ENCODE measurements at places on chromosomes 2 and 18.
A peak's percentile ranks its signal among the peaks of the same experiment; 100 is the strongest.

GRCh38 chr2:189268763-189269162, 89.2 kb upstream of the COL5A2 start:
- DNase-seq: no peak

DNA sequence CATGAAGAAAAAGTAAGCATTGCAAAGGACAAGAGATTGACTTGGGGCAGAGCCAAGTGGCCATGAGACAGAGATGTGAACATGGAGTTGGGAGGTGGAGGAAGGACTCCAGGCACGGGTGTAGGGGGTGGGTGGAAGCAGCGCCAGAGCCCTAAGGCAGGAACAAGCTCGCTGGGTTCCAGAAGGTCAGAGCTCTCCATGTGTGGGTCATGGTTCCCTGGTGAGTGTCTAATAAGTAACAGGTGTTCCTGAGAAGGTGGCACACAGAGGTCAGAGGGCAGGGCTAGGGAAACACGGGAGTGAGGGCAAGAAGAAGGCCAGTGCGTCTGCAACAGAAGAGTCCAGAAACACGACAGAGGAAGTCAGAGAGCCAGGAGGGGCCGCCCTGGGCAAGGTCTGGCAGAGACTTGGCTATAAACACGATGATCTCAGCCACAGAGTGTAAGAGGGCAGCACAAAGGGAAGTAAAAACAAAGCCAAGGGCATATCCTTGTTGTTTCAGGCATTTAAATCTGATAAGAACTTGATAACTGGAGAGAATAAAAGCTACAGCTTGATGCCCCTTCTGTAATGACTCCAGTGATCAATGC, 260.8 kb downstream of the TGIF1 start:
- no peak for DNase-seq

DNA sequence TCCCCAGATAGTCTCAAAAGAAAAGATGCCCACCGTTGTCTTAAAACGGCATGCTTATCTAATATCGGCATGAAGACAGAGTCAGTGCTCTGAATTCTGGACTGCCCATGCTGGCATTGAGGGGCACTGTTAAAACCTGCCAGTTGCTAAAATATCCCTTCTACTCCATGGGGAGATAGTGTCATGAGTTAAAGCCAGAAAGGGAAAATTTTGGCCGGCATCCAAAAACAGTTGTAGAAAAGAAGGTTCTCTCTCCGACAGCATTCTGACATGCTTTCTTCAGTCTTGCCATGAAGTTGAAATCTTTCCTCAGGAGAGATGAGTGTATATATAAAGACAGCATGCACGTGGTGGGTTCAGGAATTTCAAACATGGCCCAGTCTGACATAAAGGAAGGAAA, 401.3 kb upstream of the PIK3C3 start:
- DNase-seq: no peak

DNA sequence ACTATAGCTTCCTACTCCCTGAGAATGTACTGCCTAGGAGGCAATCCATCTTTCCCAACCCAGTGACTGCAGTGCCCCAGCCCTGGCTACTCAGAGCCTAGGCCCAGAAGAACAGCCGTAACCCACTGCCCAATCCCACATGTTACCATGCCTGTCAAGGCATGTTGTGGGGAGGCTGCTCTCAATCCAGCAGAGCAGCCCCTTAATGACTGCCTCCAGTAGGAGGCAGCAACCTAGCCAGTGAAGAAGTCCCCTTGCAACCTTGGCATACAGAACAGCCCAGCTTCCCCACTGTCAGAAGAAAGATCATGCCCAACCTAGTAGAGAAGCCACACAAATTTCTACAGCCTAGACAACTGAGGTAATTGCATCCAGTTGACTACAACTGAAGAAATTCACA, 44.2 kb upstream of the CDH7 start:
- no peak for DNase-seq

GRCh38 chr18:49560624-49561288, 1.1 kb upstream of the LIPG start:
- DNase-seq: peak; percentile 4

DNA sequence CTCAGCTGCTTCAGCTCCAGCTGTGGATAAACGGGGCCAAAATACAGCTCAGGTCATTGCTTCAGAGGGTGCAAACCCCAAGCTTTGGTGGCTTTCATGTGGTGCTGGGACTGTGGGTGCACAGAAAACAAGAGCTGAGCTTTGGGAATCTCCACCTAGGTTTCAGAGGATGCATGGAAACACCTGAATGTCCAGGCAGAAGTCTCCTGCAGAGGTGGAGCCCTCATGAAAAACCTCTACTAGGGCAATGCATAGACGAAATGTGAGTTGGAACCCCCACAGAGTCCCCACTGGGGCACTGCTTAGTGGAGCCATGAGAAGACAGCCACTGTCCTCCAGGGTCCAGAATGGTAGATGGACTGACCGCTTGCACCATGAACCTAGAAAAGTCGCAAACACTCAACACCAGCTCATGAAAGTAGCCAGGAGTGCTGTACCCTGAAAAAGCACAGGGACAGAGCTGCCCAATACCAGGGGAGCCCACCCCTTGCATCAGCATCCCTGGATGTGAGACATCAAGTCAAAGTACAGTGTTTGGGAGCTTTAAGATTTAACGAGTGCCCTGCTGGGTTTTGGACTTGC, 147.9 kb upstream of the SOX11 start:
- no peak for DNase-seq

- DNase-seq: no peak
Measured at GRCh38 chr2:209946539-209946938, 55.9 kb upstream of the RPE start.

DNA sequence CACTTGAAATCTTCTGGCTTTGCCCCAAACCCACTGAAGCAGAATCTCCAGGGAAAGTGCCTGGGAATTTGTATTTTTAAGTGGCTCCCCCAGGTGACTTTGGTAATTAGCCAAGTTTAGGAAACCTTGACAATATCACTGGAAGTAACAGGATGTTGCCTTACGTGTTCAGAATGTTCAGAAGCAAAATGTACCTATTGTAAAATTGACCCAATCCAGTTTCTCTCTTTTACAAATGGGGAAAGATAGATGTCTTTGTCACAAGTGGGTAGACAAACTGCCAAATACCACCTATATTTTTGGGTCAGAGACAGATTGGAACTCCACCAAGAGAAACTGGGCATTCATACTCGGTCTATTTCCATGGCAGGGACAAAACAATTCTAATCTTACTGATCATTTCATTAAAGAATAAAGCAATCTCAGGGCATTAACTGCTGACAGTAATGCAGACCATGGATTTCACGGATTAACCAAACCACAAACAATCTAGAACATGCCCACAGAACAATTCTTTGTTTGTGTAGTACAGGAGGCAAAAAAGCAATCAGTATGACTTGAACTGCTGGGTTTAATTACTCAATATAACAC, 255.8 kb downstream of the ERBB4 start:
- DNase-seq: no peak

DNA sequence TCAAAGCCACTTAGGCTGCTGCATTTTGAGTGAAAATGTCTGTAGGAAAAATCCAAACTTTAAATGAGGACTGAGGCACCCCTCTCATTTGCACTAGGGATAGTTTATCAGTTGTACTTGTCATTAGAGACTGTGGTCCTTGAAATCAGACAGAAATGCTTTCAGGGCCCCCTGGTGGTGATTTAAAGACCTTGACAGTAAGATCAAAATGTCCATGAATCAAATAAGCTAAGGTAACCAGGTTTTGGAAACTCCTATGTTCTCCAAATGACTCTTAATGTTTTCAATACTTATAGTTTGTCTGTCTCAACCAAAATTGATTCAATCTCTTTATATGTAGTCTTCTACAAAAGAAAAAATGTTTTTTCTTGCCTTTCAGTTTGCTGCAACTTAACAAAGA, 28.8 kb upstream of the DDX18 start:
- peak; percentile 24 for DNase-seq

GRCh38 chr2:46901611-46902010, 14.0 kb downstream of the MCFD2 start:
- DNase-seq: no peak

- no peak for DNase-seq
Measured at GRCh38 chr2:227186751-227187150, 22.3 kb downstream of the COL4A3 start.

- DNase-seq: no peak
Measured at GRCh38 chr18:59623456-59624368, 73.5 kb downstream of the CCBE1 start.

GRCh38 chr2:189862751-189863150, 78.5 kb downstream of the PMS1 start:
- no peak for DNase-seq

DNA sequence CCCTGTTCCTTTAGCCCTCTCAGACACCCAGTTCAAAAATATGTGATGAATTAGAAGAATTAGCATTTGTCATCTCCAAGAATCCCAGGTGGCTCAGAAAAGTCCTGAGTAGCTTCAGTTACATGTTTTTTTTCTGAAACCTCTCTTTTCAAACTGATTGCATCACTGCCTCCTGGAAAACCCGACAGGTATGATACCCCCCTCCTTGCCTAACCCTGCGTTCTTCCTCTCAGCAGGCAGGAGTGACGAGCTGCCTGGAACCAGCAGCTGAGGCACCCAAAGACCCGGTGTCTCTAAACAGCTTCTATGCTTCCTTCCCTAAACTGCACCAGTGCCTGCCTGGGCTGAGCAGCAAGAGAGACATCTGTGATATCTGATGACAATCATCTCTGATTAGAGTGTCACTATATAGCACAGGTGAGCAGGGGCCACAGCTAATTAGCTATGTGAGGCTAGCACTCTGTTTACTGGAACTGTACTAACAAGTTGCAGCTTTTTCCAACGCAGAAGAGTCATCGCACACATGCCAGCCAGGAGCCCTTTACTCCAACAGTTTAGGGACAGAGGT, 376.4 kb upstream of the ATP5MC3 start:
- no peak for DNase-seq

DNA sequence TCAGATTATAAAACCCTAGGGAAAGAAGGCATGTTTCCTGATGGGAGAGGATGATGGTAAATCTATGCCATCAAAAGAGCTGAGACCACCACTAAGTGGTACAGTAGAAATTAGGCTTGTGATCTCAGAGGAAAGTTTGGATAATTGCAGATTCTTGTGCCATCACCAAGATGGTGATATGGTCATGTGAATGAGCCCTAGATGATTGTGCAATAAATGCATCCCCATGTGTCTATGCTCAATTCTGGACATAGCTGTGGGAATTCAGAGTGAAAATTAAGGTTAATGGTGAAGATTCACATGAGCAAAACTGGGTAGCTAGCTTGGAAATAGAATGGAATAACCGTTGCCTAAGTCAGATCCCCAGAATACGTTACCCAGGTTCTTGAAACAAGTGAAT, 496.1 kb upstream of the FSIP2 start:
- DNase-seq: no peak

- no peak for DNase-seq
Measured at GRCh38 chr18:31120594-31120993, 18.4 kb upstream of the DSC2 start.

- no peak for DNase-seq
Measured at GRCh38 chr2:120470041-120470965, 124.4 kb downstream of the INHBB start.

DNA sequence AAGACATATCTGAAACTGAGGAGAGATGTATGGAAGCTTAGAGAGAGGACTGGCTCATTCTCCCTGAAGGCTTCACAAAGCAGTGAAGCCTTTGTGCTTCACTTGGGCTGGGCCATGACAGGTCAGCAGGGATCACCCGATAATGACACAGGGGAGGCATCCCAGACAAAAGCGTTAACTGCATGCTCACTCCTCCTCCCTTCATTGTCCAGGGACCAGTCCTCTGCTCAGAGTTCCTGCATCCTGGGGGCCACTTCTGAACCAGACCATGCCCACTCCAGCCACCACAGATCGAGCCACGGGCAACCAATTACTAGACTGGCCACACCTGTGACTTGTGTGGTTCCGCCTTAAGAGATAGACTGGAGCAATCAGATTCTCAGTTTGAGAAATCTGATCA, 236.0 kb downstream of the CLIP4 start:
- no peak for DNase-seq

DNA sequence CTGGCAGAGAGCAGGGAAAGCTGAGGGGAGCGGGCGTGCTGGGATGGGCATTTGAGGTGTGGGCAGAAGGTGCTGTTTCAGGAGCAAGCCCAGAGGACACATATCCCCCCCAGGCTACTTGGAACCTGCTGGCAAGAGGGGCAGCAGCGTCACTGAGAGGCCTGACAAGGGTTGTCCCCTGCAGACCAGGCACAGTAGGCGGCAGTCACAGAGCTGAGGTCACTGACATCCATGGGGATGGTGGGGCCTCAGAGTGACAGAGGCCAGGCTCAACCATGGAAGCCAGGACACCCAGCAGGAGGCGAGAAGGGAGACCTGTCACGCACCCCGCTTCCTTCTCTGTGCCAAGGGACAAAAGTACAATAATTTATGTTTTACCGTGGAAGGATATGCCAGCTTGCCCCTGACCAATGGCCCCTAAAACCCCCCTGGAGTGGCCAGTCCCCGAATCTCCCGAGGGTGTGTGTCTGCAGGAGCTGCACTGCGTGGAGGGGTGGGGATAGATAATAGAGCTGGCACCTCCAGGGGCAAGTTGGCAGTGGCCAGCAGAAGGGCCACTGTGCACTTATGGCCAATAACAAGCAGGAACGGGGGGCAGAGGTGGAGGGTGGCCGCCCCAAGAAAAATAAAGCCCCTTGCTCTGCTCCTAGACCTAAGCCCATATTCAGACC, 86.3 kb upstream of the SLC66A3 start:
- no peak for DNase-seq

DNA sequence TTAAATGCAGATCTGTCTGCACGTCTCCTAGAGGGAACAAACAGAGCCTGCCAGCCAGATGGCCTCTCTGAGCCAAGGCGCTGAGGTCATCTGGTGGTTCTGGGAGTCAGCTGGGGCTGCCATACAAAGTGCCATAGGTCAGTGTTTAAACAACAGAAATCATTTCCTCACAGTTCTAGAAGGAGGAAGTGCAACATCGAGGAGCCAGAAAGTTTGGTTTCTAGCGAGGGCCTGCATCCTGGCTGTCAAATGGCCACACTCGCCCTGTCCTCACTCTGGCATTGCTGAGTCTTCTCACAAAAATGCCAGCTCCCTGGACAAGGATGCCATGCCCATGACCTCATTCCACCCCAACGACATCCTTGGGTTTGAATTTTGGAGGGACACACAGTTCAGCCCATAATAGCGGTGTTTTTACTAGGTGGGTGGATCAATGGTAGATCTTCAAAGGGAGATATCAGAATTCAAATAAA, 59.6 kb downstream of the MYT1L start:
- no peak for DNase-seq

- DNase-seq: no peak
Measured at GRCh38 chr2:109611467-109612095, 2.2 kb downstream of the SEPTIN10 start.

DNA sequence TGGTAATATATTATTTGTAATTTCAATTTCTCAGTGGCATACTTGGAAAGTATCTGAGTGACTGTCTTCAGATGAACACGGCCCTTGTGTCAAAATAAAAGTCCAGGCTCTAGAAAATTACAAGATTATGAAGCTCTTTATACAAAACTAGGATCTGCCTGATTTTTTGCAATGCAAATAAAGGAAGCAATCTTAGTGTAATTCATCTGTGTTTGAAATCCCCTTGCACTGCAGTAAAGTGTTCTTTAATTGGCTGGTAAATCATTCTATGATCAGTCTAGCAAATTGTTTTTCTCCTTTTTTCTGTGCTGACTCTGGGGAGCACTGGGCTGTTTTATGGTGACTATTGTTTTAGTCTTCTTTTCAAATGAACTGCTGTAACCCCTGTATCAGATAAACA, 1039.0 kb downstream of the SOCS6 start:
- no peak for DNase-seq

GRCh38 chr2:215866606-215867005, 146.7 kb downstream of the MREG start:
- DNase-seq: no peak

GRCh38 chr18:34224423-34225217, at the start of gene NOL4:
Gene NOL4 (minus strand): TSS chr18:34224913. CDS start chr18:34223253, 1,660 bp downstream.
- DNase-seq: no peak

- no peak for DNase-seq
Measured at GRCh38 chr2:47737191-47737975, 45.6 kb upstream of the MSH6 start.
